GM19239 (cell line): ENCODE measurements at places on chromosomes 5 and 9.

DNA sequence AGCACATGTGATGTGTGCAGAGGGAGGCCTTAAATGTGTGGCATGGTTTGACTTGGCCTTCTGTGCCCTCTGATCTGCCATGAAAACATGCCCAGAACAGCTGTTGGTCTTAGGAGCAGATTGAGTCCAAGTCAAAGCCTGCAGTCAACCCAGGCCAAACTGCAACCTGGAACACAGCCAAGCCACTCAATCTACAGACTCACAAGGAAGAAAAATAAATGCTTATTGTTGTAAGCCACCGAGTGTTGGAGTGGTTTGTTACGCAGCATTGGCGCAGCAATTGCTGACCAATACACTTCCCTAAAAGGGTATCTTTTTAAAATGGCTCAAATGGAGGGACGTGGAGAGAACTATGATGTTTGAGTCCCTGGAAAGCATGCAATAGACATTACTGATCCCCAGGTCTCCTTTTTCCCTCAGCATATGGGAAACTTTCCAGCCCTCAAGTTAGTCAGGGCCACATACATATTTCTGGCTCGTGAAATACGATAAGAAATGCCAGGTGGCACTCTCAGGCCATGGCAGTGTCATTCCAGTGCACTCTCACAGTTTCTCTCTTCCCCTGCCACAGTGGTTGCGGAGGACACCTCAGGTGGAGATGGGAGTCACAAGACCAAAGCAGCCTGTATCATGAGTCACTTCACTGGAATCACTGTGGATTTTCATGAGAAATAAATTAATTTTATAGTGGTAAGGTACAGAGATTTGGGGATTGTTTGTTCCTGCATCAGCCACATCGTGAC is 168.0 kb upstream of the ZNF618 start:
- no peak for DNase-seq

GRCh38 chr5:60843936-60844905 is at the start of gene ELOVL7:
Gene ELOVL7 (minus strand): TSS chr5:60844269. CDS start chr5:60787397, 56,872 bp downstream.
- DNase-seq, result peak; percentile 67

GRCh38 chr9:91193658-91194391 is 167.9 kb downstream of the AUH start:
- DNase-seq, result no peak

GRCh38 chr9:18786911-18787650 is 245.9 kb downstream of the SAXO1 start:
- DNase-seq, result no peak

- no peak for DNase-seq
Measured at GRCh38 chr5:37847978-37848425, 8.2 kb upstream of the GDNF start.

GRCh38 chr5:135609981-135610380 is 31.2 kb upstream of the CXCL14 start:
- no peak for DNase-seq

GRCh38 chr5:79488058-79488457 is 25.9 kb downstream of the HOMER1 start:
- DNase-seq, result no peak

DNA sequence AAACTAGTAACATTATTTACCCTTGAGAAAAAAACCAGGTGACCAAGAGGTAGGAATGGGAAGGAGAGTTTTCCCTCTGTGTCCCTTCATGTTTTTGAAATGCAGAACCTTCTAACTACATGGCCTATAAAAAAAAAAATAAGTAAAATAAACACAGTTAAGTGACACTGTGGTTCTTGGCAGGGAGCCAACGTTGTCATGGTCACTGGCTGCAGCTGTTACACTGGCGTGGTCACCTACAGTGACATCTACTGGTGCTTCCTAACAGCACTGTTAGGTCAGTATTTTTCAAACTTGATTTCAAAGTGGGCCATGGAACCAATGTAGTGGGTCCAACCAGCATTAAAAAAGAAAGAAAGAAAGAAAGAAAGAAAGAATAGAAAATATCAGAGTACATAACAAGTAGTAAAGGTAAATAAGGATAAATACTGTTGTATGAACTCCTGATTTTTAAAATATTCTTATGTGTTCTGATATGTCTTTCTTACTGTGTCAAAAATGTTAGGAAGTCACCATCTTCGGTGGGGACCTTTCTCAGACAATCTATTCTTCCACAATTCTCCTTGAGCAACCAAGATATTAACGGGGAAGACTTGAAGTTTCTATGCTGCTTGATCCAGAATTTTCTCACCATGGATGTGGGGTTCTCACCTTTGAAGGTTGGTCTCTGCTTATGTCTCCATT is 59.1 kb upstream of the PJA2 start:
- peak; percentile 19 for DNase-seq

DNA sequence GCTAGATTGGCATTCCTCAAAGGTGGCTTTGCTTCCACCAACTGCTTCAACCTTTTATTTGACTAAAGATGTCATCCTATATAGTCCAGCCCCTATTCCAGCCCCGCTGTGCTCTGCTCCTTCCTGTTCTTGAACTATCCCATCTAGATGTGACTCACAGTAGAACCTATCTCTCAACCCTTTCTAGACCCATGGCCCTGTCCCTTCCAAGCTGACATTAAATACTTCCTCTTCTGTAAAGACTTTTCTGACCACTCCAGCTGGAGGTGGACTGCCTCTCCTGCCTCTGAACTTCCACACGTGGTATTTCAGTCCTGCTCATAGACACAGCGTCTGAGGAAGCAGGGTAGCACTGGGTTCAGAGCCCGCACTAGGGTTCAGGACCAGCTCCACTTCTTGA is 32.4 kb downstream of the OSTF1 start:
- DNase-seq, result no peak

- no peak for DNase-seq
Measured at GRCh38 chr9:82512728-82513127, 524.2 kb downstream of the SPATA31D1 start.

- DNase-seq, result no peak
Measured at GRCh38 chr9:133342570-133342969, 5.4 kb downstream of the MED22 start.

GRCh38 chr5:62093411-62093810 is 212.6 kb upstream of the KIF2A start:
- DNase-seq, result no peak

DNA sequence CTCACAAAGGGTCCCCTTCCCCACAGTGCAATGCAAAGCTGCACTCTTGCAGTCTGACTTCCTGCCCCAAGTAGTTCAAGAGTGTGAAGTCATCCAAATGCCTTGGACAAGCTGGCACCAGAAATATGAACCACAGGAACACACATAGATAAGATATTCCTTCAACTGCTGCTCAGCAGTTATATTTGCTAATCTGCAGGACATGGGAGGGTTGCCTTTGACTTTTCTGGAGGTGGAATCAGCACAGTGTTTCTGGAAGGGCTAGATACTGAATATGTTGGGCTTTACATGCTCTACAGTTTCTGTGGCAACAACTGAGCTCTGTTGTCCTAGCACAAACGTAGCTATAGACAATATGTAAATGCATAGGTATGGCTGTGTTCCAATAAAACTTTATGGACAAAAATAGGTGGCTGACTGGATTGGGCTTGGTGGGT is 96.7 kb upstream of the PCA3 start:
- no peak for DNase-seq

- no peak for DNase-seq
Measured at GRCh38 chr9:127783111-127784008, 2.5 kb upstream of the CDK9 start.

GRCh38 chr5:125113328-125113727 is 366.9 kb upstream of the ZNF608 start:
- DNase-seq, result no peak
